ENCODE measurements at places on chromosomes 3 and 15.

- no peak for DNase-seq
Measured at GRCh38 chr3:22045882-22046281, 294.9 kb upstream of the ZNF385D start.

GRCh38 chr3:157390713-157391515 lies 45.7 kb upstream of the PTX3 start:
- DNase-seq, result no peak

- DNase-seq, result no peak
Measured at GRCh38 chr3:44845528-44846520, 15.9 kb upstream of the TMEM42 start.

- DNase-seq, result no peak
Measured at GRCh38 chr15:76208084-76208785, 103.0 kb downstream of the ETFA start.

DNA sequence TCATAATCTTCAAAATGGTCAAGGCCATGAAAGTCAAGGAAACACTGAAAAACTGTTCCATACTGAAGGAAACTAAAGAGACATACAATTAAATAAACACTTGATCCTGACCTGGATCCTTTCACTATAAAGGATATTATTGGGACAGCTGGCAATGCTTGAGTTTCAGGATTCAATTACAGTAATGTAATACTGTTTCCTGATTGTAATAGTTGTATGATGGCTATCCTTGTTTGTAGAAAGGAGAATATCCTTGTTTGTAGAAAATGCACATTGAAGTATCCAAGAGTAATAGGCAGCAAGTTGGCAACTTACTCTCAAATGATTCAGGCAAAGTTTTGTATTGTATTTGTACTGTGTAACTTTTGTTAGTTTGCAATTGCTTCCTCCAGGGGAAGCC lies 4.6 kb downstream of the CIDEC start:
- no peak for DNase-seq

DNA sequence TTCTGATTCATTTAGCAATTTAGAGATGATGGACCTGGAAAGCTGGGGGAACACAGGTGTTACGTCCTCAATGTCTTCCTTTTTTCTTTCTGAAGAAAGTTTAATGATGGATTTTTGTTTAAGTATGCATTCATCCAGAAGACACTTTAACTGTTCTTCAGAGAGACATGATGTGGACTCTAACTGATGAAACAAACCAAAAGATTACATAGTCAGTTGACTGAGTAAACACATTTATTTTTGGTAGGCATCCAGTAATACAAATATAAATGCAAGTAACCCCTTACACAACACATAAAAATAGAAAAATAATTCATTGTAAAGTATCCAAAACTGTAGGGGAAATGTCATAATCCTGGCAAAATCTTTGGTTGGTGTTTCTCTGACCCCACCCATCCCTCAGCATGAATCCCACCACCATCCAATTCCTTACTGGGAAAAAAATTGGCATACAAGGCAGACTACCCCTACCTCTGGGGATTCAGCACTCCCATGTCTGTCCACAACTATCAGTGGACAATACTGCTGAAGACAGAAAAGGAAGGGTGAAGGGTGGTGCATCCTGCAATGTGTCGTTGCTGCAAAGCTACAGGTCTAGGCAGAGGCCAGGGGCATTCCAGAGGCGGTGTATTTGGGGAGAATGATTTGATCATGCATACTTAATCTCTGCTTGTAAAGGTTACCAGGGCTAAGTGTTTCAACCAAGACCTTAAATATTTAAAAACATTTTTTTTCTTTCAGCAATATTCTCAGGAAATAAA lies 37.4 kb downstream of the THBS1 start:
- no peak for DNase-seq

DNA sequence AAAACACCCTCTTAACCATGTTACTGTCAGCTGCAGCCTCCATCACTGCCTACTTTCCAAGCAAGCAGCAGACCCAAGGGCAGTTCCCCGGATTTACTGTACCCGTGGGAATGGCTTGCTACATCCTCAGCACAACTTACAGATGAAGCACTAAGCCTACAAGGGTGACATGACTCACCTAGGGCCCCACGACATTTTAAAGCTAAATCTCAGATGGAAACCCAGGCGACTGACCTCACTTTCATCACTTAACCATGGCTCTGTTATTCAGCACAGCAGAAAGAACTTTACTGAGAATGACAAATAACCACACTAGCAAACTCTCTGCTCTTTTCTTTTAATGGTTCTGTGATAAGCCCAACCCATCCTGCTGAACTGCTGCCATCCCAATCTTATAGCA lies 65.6 kb downstream of the SUMF1 start:
- no peak for DNase-seq

DNA sequence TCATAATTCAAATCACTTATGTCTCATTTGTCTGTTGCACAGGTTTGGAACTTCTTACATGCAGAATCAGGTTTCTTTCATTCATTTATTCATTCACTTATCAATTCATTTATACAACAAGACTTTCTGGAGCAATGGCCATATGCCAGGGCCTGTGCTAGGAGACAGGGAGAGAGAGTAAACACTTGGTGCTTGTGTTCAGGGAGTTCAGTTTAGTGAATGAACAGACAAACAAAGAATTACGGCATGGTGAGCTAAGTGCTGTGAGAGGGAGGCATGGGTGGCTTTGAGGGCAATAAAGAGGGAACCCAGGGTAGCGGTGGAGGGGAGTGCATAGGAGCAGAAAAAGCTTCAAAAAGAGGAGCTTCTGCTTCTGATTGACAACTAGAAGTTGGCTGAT lies 8.5 kb upstream of the IREB2 start:
- no peak for DNase-seq

DNA sequence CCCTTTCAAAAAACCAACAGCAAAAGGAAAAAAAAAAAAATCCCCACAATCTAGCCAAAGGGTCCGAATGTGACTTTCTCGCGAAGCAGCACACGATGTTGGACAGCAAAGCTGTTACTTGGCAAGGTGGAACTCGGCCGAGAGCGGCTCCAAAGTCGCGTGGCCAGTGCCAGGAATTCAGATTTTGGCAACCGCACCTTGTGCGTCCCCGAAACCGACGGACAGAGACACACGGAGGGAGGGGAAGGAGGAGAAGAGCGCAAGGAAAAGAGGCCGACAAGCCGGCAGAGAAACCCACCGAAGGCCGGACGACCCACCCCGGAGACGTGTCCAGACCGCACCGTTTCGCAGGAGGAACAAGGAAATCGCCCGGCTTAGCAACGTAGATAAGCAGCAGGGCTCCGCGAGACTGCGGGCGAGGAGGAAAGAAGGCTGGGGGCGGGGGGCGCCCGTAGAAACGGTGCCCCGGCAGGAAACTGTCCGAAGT lies 517.3 kb downstream of the MECOM start:
- DNase-seq, result peak; percentile 78

DNA sequence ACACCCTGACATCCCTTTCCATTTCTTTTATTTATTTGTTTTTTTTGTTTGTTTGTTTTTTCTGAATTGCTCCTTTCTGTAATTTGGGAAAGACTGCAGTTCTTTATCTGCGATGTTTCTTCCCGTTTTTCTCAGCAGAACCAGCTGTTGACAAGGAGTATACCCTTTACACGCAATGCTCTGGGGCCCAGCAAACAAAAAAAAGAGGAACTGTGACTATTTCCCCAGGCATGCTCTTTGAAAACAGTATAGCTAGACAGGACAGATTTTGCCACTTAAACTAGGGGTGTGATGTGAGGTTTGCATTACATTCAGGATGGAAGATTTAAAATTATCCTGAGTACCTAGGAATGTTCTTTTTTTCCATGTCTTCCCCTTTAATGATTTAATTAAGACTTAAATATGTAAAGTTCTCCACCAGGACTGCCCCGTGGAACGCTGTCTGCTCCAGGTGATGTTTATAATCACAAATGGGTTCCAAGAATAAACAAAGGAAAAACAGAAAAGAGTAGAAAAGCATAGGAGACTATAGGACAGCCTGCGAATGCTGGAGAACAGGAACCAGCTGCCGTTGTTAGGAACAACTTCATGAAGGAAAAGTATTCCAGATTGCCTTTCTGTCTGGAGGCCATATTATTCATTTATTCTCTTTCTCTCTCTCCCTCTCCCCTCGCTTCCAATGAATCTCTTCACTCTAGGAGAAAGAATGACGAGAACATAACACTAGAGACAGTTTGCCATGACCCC lies 43.3 kb downstream of the TGFBR2 start:
- no peak for DNase-seq

- DNase-seq, result no peak
Measured at GRCh38 chr3:195249858-195250464, 21.0 kb downstream of the XXYLT1 start.

DNA sequence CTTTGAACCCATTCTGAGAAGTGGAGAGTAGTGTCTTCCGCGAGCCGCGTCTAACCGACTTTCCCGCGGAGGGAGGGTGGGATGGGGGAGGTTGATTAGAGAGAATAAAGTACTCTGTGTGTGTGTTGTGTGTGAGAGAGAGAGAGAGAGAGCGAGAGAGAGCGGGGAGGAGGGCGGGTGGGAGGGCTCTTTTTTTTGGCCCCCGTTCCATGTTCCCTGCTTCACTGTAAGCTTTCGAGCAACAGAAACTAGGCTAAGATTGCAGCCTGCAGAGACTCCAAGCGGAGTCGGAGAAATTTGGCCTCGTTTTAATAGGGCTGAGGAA lies 1.6 kb upstream of the MEIS2 start:
- DNase-seq, result peak; percentile 87

GRCh38 chr15:43514241-43515057 lies 3.0 kb upstream of the MAP1A start:
- peak; percentile 92 for DNase-seq

- DNase-seq, result no peak
Measured at GRCh38 chr3:108566599-108566998, 22.6 kb downstream of the CIP2A start.

DNA sequence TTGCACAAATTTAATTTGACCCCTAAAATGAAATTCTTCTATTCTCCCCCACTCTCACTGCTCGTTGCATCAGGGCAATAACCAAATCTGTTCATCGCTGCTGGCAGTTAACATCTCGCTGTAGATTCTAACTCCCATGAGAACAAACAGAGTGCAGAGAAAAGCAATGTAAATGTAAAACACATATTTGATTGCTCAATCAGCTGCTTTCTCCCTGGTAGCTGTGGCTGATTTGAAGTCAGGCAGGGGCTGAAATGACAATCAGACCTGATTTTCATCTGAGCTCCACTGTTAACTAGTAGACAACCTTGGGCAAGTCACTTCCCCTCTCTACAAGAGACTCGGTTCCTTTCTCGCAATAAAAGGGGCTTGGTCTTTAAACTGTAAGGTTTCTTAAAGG lies 119.8 kb upstream of the CPNE4 start:
- DNase-seq, result no peak

DNA sequence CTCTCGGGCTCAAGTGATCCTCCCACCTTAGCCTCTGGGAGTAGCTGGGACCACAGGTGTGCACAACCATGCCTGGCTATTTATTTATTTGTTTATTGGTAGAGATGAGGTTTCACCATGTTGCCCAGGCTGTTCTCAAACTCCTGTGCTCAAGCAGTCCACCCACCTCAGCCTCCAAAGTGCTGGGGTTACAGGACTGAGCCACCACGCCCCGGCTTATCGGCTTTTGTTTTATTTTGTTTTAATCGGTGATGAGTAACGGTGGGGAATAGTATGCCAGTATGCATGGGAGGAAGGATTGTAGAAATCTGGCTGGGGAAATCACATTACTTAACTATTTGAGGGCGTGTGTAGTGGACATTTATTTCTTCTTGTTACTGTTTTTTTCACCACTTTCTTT lies 451.0 kb upstream of the GOLIM4 start:
- peak; percentile 39 for DNase-seq

DNA sequence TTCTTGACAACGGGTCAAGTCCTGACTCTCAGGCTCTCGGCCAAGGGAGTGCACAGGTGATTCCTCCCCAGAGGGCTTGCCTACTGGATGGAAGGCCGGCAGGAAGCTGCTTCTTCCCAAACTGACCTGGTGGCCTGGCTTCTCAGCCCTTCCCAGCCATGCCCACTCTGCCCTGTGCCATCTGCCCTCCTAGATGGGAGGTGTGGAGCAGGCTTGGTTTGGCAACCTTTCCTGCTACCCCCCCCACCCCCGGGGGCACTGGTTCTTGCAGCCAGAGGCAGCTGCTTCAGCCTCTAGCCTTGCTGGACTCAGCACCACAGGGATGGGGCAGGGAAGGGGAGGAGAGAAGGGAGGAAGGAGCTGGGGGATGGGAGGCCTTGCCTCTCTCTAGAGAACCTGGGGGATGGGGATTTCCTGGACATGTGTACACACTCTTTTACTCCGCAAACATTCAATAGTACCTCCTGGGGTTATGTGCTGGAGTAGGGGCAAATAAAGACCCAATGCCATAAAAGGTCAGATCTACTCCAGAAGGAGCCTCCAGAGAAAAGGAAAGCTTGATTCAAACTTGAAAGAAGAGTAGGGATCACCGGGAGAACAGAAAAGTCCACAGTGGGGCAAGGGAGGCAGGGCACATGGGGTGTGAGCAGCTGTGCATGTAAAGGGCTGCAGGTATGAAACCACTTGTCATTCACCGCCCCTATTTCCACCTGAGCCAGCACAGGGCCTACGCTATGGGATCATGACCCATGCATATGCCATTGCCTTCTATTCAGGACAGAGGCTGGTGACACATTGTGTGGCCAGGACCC lies 4.2 kb upstream of the DAPK2 start:
- peak; percentile 20 for DNase-seq

DNA sequence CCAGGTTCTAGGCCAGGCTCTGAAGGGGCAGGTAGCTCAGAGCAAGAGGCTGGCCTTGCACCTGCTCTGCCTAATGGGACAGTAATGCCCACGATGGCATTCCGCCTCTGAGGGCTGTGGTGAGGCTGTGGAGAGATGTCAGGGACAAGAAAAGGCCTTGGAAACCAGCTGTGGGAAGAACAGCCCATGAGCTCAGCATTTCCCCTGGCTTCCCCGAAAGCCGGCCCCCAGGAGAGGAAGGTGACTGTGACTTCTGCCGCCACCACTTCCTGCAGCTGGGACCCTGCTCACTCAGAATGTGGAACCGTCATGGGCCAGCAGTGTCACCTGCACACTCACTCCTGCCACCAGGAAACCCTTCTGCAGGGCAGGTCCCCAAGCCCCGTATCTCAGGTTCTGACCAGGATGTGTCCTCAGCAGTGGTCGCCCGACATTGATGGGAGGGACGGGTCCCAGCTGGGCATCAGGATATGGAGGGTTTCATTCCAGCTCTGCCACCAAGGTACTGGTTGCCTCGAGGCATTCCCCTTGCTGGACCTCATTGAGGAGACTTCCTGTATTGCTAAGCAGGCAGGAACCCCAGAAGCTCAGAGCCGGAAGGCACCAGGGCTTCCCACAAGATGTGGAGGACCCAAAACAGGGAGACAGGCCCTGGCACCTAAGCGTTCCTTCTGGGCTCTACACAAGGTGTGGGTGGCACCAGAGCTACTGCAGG lies 30.7 kb downstream of the SEMA7A start:
- no peak for DNase-seq

DNA sequence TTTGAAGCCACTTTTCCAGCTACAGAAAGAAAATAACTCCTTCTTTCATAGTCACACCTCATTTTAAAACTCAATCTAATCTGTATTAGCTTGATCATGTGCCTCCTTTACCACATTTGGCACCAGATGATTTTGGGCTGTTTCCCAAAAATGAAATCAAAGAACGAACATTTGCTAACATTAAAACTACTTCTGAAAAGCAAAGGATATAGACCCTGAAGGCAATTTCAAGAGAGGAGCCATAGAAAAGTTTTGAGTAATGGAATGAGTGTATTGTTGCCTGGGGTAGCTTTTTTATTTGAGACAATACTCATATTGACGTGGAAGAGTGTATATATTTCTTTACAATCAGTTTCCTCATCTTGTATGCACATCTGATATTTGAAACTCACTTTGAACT lies 152.8 kb upstream of the TBL1XR1 start:
- DNase-seq, result no peak

Data from NCI-H82 (cell line).